Neural crest cell (in vitro differentiated cells): ENCODE measurements at places on chromosomes 4 and X. TPM values are rescaled to one million over a fixed set of nuclear protein-coding genes. Genes with fewer than 3 reads are reported as not detected.

DNA sequence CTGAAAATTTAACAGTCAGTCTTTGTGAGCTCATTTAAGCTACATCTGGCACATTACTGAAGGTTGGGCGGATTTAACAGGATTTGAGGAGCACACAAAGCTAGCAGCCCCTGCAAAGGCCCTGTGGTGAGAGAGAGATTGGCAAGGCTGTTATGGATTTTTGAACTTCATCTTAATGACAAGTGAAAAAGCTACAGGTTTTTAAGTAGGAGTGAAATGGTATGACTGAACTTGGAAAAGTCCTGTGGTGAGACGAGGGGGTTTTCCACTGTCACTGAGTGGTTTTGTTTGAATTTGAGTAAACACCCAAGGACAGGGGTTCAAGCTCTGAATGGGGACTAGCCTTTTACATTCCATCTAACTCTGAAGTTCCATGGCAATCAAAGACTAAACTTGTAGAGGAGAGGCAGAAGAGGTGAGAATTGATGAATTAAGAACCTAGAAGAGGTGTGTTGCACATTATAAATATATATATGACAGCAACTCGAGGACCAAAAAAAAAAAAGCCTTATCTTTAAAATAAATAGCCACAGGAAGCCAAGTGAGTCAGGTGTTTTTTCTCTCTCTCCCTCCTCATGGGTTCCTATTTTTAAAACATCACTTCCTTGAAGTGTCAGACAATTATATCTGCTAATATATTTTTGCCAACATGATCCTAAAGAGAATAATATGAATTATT lies 47.8 kb upstream of the CLNK start:
- no peak for DNase-seq

Gene FIP1L1
- 67.0 and 67.1 TPM in 2 replicates for total RNA-seq

GRCh38 chr4:52051213-52051614 lies at the start of gene SPATA18:
SPATA18 (plus strand) TSS chr4:52051304; CDS start chr4:52051705, 401 bp downstream.
- DNase-seq = peak; percentile 1

GRCh38 chrX:65993915-65994460 lies 45.9 kb downstream of the VSIG4 start:
- no peak for DNase-seq

- DNase-seq = no peak
Observed at GRCh38 chrX:69177511-69178162, 12.4 kb upstream of the PJA1 start.

DNA sequence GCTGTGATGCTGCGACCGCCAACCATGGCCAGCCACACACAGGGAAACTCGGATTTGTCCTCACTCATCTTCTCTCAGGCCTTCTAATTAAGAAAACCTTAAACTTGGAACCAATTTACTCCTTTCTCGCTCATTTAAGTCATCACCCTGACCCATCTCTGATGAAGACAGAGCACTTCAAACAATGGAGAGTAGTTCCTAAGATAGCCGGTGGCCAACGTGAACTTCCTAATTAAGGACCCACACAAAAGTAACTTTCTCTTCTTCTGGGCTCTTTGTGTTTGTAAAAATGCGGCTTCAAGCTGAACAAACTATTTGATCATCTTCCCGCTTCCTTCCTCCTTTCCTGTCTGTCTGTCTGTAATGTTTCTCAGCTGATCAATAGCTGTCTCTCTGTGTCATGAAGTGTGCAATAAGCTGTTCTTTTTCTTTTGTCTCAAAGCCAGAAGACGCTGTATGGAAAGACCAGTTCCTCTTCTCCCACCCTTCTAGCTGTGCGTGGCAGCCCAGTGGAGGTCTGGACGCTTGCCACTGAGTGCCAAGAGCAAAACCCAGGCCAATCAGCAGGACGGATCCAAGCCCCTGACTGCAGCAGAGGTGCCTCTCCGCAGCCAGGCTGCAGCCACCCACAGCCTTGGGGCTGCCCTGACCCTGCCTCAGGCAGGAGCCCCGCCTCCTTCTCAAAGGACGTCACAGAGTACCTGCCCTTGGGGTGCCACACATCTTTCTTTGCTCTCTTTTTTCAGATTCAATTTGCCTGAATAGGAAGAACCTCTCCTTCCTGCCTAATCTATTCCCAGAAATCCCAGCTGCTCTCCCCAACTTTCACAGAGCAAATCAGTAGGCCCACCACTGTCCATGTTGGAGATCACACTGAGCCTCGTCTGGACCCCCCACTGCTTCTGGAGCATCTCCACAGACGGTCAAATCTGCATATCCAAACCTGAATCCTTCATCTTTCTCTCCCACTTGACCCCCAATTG lies 59.3 kb downstream of the MAML3 start:
- no peak for DNase-seq
